ENCODE measurements at places on chromosomes 7 and 10. TPM values are rescaled to one million over a fixed set of nuclear protein-coding genes. Genes with fewer than 3 reads are reported as not detected.

Gene FAM25A
- total RNA-seq: not detected

Gene ARHGAP22
- 2.7 TPM for total RNA-seq

Gene WAPL
- 34.8 TPM for total RNA-seq

Gene BMPER
- 4.9 TPM for total RNA-seq

Gene SORCS1
- not detected for total RNA-seq

Gene OR2A7
- under 0.01 TPM for total RNA-seq

Gene ARHGEF35
- 0.13 TPM for total RNA-seq

Measured in dermis microvascular lymphatic vessel endothelial cell (primary cell).